Calu3 (cell line): ENCODE measurements at places on chromosomes 16 and 17.
A peak's percentile ranks its signal among the peaks of the same experiment; 100 is the strongest.

- peak; percentile 52 for DNase-seq
Measured at GRCh38 chr16:86809458-86809955, 231.2 kb downstream of the FOXL1 start.

- no peak for DNase-seq
Measured at GRCh38 chr16:8903004-8903403, 20.9 kb downstream of the LITAFD start.

- no peak for DNase-seq
Measured at GRCh38 chr16:81283044-81283443, 31.7 kb upstream of the GAN start.

- DNase-seq = peak; percentile 38
Measured at GRCh38 chr17:48547808-48548522, 3.1 kb upstream of the HOXB2 start.

DNA sequence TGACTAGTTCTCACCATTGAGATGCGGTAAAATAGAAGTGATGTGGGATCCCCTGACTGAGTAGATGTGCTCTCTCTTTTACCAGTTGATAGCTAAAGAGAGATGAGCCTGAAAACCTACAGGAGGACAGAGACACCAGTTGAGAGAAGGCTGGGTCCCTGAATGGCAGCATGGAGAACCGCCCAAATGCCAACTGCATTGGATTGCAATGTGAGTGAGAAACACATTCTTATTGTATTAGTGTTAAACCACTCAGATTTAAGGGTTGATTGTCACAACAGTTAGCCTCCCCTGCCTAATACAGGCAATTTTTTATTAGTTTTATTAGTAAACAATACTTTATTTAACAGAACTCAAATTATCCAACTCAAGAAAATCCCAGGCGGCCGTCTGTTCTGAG, 61.2 kb downstream of the SPACA3 start:
- DNase-seq = no peak

GRCh38 chr17:27762527-27763305, 37.6 kb downstream of the NOS2 start:
- DNase-seq = no peak

- no peak for DNase-seq
Measured at GRCh38 chr17:69590671-69591070, 176.2 kb downstream of the MAP2K6 start.

DNA sequence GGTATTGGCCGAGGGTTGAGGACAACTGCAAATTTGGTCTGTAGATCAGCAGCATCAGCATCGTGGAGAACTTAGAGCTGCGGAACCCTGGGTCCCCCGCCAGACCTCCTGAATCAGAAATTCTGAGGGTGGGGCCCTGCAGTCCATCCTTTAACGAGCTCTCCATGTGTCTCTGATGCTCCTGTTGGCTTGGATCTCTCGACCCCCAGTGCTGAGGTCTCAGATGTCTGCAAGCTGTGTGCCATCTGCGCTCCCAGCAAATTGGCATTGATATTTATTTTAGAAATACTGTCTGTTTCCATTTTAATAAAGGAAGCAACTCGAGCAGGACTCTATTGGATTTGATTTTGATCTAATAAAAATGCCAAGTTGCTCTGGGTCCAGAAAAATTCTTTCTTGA, 250.0 kb downstream of the KATNIP start:
- no peak for DNase-seq

DNA sequence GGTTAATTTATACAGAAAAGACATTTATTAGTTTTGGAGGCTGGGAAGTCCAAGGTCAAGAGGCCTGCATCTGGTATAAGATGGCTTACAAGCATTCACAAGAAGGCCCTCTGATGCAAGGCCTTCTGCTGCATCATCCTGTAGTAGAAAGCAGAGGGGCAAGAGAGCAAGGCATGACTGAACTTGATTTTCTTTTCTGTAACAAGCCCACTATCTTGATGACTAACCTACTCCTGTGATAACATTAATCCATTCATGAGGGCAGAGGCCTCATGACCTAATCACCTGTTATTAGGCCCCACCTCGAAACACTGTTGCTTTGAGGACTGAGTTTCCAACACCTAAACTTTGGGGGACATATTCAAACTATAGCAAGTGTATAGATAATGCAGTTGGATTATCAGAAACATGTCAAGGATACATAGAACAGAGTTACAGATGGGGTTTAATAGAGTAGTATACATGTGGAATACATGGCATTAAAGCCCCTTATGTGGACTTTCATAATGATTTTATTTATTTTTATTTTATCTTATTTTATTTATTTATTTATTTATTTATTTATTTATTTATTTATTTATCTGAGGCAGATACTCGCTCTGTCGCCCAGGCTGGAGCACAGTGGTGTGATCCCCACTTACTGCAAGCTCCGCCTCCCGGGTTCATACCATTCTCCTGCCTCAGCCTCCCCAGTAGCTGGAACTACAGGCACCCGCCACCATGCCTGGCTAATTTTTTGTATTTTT, 88.2 kb downstream of the CHD9 start:
- no peak for DNase-seq

- no peak for DNase-seq
Measured at GRCh38 chr17:74758848-74759168, 10.4 kb downstream of the NHERF1 start.

DNA sequence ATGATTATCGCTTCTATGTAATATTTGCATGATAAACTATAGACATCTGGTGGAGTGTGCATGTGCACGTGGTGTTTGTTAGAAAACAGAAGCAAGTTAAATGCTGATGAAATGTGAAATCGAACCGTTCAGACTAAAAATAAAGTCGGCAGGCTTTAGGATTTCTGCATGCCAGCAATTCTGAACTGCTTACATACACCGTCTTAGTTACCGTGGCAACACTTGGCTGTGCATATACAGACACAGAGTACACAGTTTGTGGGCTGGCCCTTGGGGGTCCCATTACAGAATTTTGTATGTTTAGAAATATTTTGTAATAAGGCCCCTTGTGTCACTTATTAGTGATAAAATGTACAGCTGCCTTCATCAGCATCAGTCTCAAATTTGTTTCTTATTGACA, 605.5 kb downstream of the RBFOX1 start:
- no peak for DNase-seq

GRCh38 chr17:17043461-17044271, 1.4 kb downstream of the MPRIP start:
- no peak for DNase-seq

DNA sequence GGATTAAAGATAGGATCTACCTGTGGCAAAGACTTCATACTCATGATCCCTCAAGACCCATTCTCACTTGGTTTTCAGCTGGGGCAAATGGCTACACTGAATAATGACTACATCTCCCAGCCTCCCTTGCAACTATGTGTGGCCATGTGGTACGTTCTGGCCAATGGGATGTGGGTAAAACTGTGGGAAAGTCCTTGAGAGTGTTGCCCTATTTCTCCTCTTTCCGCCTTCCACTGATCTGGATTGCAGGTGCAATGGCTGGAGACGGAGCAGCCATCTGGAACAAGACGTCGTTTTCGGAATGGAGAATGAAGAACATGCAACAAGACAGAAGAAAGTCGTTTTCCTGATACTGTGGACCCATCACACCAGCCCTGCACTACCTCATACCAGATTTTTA, 48.5 kb downstream of the HAPSTR1 start:
- peak; percentile 39 for DNase-seq

GRCh38 chr16:51225878-51226277, 74.8 kb upstream of the SALL1 start:
- no peak for DNase-seq

GRCh38 chr17:79387783-79388182, 223.1 kb downstream of the RBFOX3 start:
- no peak for DNase-seq

- DNase-seq = no peak
Measured at GRCh38 chr16:2437032-2437790, 8.0 kb downstream of the CCNF start.

DNA sequence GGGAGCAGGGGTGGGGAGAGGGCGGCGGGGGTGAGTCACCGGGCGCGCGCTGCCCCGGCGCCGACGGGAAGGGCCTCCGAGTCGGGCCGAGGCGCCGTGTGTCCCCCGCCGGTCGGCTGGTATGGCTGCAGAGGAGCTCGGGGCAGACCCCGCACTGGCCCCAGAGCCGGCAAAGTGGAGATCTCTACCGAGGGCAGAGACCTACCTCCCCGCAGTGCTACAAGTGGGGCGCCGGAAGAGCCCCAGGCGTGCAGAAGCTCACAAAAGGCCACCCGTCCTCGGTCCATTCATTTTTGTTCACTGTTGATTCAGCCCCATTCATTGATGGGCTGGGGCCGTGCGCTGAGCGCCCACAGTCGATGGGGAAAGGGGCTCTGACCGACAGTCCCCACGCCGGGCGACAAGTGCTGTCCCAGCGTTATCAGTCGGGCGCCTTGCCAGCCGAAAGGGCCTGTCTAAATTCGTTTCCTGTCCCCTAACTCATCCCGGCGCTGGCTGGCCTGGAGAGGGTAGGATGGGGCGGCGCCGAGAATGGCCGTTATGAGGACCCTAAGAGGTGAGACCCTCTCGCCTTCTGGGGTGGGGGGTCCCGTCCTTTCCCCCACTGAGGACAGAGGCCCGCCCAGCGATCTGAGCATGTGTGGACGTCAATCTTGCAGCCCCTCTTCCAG, 709 bp upstream of the ENO3 start:
- peak; percentile 77 for DNase-seq

DNA sequence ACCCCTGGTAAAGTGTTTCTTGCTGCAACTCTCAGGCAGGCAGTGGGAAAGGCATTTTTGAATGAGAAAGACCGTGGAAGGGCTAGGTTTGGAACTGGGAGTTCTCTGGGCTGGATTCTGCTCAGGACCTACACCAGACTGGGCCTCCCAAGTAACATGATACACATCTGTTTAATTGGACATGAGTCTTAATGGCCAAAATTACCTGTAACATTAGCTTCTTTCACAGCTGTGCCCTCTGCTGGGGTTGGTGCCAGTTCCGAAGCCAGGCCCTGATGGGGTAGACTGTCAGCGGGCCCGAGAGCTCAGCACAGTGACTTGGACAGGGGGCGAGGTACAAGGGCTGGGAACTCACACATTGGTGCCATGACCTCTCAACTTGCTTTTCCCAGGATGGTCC, 118.9 kb upstream of the IRX3 start:
- no peak for DNase-seq

DNA sequence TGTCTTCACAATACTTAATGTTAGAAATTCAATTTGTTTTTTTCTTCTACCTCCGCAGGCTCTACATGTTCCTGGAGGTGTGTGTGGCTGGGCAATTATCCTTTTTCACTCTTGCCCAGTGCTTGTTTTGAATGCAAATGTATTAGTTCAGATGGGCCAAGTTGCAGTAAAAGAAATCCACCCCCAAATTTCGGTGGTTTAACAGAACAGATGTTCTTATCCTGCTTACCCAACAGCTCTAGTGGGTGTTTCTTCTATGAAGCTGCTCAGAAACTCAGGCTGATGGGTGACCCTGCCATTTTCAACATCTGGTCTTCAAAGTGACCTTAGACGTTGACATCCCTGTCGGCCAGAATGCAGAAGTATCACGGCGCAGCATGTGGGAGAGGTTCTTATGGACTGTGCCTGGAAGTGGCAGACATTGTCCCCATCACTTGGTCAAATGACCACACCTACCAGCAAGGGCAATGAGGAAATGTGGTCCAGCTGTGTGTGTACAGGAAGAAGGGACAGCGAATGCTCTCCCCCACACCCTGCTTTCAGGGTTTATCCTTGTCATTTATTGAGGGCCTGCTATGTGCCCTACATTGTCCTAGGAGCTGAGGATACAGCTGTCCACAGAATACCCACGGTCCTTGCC, 157.3 kb downstream of the CDH13 start:
- no peak for DNase-seq

- DNase-seq = no peak
Measured at GRCh38 chr16:19833176-19833575, 51.5 kb downstream of the GPRC5B start.

- DNase-seq = no peak
Measured at GRCh38 chr16:77113835-77114234, 77.2 kb upstream of the MON1B start.

- DNase-seq = no peak
Measured at GRCh38 chr16:88197481-88198456, 185.0 kb upstream of the ZNF469 start.

- DNase-seq = no peak
Measured at GRCh38 chr17:80811181-80812105, 180.2 kb upstream of the CHMP6 start.

DNA sequence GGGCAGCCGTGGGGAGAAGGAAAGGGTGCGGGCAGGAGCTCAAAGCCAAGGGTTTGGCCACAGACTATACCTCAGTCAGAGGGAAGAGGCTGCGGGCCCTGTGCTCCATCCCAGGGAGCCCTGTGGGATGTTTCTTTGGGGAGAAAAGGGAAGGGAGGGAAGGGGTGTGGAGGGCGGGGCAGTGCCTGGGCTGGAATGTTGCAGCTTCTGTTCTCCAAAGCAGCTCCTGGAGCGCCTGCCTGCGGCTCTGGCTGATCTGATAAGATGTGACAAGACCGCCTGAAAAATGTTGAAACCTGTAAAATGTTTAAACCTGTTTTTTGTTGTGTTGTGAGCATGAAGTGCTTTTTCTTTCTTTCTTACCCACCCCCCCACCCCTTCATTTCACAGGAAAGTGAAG, 32.8 kb downstream of the WNT3 start:
- no peak for DNase-seq

GRCh38 chr17:82007495-82008257, 15.0 kb downstream of the CENPX start:
- DNase-seq = no peak

GRCh38 chr17:2070241-2071023, 15.5 kb downstream of the HIC1 start:
- DNase-seq = no peak

GRCh38 chr17:42116705-42117396, 4.3 kb downstream of the KAT2A start:
- DNase-seq = peak; percentile 92

DNA sequence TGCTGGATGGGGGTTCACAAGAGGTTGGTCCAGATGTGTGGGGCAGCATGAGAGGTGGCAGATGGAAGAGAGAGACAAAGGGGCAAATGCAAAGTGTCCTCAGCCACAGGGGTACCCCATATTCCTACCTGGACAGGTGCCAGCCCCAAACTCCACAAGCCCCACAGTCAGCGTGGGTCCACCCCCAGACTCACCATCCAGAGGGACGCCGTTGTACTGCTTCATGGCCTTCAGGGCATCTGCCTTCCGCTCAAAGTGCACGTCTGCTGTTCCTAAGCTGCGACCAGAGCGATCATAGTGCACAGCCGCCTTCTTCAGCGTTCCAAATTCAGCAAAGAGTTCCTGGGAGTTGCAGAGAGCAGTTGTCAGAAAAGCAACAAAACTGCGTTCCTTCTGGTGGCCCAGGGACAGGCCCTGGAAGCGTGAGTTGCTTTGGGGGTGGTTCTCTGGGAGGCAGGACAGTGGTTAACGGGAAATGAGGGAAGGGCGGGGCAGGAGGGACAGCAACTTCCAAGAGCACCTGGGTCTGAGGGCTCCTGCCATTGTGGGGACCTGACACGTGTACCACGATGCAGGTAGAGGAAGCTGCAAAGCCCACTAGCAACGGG, 2.3 kb downstream of the ALYREF start:
- no peak for DNase-seq

GRCh38 chr17:63124536-63124935, 158.5 kb downstream of the TANC2 start:
- DNase-seq = no peak

DNA sequence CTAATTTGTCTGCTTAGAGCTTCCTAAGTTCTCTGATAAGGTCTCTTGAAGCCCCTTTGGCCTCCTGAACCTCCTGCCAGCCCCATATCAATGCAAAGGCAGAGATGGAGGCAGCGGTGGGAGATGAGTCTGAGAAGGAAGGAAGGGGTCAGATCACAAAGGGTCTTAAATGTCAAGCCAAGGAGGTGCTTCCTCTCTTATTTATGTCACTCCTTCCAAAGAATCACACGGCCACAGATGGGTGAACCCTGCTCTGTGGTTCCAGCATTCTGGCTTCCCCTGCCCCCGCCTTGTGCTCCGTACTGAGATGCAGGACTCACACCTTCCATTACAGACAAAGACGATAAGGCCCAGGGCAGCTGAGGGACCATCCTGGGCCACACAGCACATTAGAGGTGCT, 96.3 kb downstream of the GSG1L start:
- no peak for DNase-seq
